Purkinje cell (primary cell): ENCODE measurements at places on chromosomes 7 and 10. TPM values are rescaled to one million over a fixed set of nuclear protein-coding genes. Genes with fewer than 3 reads are reported as not detected.

The TRIM73 gene
- 0.27 TPM in 1 of 2 replicates, not detected in the other for polyA plus RNA-seq

The GPR15LG gene
- not detected in 2 replicates for polyA plus RNA-seq

The CHST15 gene
- 27.7 and 38.8 TPM in 2 replicates for polyA plus RNA-seq

The CABCOCO1 gene
- not detected in 2 replicates for polyA plus RNA-seq

The UNC5B gene
- polyA plus RNA-seq, result 0.77 and 1.1 TPM in 2 replicates

The KDM7A gene
- polyA plus RNA-seq, result 3.0 and 5.2 TPM in 2 replicates
